PC-3 (cell line): ENCODE measurements at places on chromosomes 4 and X.

DNA sequence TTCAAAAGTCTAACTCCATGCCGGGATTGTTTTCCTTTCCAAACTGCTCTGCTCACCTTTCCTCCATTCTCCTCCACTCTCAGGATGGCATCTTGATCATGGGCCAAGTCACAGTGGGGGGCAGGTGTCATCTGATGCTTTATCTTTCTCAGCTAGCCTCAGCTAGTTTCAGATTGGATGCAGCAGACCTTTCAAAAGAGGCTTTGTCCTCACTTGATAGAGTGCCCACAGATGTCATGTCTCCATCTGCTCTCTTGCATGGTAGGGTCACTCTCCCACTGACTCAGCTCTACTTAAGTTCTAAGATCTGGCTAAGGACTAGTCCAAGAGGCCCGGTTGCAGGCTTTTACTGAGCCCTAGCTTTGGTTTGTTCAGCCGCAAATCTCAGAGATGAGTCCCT lies 341.8 kb upstream of the GALNT7 start:
- no peak for DNase-seq

- peak; percentile 55 for DNase-seq
These were observed 32.1 kb downstream of the ZGRF1 start for GRCh38 chr4:112604589-112604988.

GRCh38 chrX:106863697-106864096 lies 39.4 kb downstream of the RIPPLY1 start:
- no peak for DNase-seq

GRCh38 chr4:42490015-42490414 lies 92.7 kb downstream of the SHISA3 start:
- DNase-seq = no peak

DNA sequence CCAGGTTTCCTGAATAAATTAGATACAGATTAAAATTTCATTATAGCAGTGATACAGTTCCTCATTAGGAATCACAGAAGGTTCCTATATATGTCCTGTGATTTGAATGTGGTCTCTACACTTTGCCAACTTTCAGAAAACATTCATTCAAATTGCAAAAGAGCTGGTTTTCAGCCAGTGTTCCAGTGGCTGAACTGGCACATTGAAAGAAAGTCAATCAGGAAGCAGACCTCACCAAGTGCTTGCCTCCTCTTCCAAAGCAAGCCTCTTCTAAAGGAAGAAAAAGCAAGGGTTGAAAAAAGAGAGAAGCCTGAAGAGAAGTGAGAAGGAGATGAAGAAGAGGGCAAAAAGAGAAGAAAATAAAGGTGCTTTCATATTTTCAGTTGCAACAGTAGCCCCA lies 12.7 kb downstream of the KLHL34 start:
- no peak for DNase-seq

- no peak for DNase-seq
These were observed 68.9 kb upstream of the NDP start for GRCh38 chrX:44042116-44042515.

- DNase-seq = peak; percentile 2
These were observed 1453.4 kb downstream of the STIM2 start for GRCh38 chr4:28313729-28314713.

GRCh38 chr4:141610365-141610764 lies 26.0 kb upstream of the IL15 start:
- no peak for DNase-seq

DNA sequence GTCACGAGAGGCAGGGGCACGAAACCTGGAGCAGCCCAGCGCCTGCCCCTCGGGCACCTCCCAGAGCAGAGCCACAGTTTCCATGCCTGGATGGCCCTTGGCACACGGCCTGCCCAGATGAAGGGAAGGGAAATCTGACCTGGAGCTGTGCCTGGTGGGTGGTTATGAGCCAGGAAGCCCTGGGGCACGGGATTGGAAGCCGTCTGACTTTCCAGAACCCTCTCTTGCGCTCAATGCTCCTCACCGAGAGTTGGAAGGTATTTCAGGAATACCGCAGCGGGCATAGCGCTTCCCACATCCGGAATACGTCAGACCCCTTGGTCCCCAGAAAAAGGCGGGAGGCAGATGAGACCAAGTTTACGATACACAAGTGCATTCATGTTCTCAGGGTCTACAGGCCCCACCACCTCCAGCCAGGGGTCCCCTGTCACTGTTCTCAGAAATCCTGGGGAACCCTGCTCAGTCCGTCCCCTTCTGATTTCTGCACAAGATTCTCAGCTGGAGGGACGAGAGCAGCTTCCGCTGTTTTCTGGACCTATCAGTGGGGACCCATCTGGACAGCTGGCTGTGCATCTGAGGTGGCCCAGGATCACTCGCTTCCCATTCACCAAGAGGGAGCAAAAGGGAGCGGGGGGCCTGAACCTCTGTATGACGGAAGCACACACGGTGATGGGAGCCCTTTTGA lies 172.9 kb downstream of the AFAP1 start:
- DNase-seq = no peak

- no peak for DNase-seq
These were observed 17.1 kb downstream of the GK2 start for GRCh38 chr4:79390890-79391289.

- peak; percentile 86 for DNase-seq
These were observed 187.7 kb upstream of the GATB start for GRCh38 chr4:151948351-151949016.

DNA sequence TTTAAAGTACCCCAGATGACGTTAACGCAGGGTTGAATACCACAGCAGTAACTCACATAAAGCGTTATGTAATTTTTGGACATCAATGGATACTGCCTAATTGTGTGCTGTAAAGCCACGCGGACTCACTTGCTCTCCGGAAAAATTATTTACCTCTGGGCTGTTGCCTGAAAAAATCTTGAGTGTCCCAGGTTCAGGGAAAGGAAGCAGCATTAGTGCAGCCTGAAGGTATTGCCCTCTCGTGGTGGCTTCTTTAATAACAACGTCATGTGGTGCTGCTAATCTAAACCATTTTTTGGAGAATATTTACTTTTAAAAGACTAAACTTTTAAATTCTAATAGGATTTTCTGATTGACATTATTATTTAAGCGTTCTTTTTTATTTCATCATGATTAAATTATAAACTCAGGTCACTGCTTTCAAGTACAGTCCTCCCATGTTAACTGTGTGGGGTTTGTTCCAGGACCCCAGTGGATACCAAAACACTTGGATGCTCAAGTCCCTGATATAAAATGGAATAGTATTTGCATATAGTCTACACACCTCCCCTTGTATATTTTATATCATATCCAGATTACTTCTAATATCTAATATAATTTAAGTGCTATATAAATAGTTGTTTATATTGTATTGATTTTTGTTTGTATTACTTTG lies 384.8 kb downstream of the FAM133A start:
- peak; percentile 39 for DNase-seq

- DNase-seq = no peak
These were observed 222.1 kb downstream of the CBR4 start for GRCh38 chr4:168787801-168788595.

DNA sequence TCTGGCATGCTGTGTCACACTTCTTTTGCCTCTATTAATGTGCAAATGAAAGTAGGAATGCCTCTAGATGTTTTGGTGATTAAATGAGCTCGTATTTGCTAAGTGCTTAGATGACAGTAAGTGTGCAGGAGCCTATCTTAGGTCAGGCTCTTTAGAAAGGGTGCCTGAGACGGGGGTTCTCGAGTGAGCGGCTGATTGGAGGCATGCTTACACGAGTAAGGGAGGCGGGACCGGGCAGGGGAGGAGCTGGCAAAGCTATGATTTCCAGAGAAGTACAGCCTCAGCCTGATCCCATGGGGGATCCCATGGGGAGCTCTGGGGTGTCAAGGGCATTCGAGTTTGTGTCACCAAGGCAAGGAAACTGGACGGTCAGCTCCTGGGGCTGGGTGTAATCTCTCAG lies 44.8 kb downstream of the CLDN34 start:
- no peak for DNase-seq

GRCh38 chrX:38811515-38812243 lies 10.4 kb downstream of the MID1IP1 start:
- no peak for DNase-seq

DNA sequence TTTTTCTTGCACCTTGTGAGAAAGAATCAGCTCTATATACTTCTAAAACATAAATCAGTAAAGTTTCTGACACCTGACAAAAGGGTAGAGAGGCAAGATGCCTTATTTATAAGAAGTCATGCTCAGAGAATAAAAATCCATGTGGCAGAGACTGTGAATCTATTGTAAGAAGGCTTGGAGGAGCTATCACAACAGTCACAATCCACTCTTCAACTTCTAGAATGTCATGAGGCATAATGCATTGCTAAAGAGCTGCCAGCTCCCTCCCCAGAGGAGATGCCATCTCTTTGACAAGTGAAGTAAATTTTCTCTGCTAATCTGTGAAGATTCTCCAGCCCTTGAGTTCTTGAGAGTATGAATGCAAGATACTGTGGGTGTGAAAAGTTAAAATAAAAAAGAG lies 971.2 kb upstream of the IGFBP7 start:
- DNase-seq = no peak

GRCh38 chrX:55486736-55487135 lies 2.9 kb downstream of the USP51 start:
- peak; percentile 54 for DNase-seq

DNA sequence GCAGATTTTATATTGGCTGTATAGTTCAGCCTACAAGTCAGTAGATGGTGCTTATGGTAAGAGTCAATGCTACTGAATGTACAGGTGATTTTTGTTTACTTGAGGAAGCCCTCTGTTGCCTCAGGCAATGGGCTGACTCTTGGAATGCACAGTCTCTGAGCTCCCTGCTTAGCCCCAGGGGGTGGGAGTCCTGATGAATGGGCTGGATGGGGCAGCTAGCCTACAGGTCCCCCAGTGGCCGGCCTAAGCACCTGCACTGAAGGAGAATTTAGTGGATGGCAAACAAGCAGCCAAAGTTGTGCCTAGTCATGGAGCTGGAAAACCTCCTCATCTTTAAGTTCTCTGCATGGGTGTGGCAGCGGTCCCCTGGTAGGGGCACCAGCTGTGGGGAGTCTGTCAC lies 101.8 kb upstream of the CXorf51B start:
- no peak for DNase-seq

DNA sequence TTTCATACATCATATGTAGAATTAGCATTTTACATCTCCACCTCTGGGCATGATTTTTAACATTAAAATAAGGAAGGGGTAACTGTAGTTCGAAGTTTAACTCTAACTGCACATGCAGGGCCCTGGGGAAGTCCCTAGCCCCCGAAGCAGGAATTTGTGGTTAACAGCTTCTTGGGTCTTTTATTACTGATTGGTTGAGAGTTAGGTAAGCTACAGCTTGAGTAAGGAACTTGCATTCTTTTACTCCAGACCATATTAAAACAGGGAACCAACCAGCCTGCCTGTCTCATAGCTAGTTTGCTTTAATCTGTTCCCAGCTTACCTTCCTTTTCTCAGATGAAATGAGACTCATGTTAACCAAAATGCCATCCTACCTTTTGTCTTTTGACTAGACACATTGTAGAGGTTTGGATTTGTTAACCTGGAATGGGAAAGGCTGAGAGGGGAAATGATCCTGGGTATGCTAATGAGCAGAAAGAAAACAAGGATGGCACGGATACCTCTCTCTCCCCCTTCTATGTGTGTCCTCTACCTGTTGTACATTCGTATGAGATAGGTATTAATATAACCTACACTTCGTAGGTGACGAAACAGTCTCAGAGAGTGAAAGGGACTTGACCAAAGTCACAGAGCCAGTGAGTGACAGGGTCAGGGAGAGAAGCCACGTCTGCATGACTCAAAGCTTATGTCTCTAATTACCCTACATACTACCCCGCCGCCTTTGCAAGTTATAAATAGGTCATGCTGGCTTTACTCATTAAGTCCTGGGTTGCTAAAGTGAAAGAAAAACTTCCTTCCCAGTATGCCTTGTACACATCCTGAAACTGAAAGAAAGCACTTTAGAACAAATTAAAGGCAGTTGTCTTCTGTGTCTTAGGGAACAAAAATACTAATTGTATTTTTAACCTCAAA lies 119.5 kb upstream of the AFF2 start:
- DNase-seq = no peak

GRCh38 chr4:184752496-184753275 lies 18.8 kb upstream of the CENPU start:
- no peak for DNase-seq

GRCh38 chr4:128068918-128069317 lies 7.8 kb downstream of the LARP1B start:
- peak; percentile 53 for DNase-seq

DNA sequence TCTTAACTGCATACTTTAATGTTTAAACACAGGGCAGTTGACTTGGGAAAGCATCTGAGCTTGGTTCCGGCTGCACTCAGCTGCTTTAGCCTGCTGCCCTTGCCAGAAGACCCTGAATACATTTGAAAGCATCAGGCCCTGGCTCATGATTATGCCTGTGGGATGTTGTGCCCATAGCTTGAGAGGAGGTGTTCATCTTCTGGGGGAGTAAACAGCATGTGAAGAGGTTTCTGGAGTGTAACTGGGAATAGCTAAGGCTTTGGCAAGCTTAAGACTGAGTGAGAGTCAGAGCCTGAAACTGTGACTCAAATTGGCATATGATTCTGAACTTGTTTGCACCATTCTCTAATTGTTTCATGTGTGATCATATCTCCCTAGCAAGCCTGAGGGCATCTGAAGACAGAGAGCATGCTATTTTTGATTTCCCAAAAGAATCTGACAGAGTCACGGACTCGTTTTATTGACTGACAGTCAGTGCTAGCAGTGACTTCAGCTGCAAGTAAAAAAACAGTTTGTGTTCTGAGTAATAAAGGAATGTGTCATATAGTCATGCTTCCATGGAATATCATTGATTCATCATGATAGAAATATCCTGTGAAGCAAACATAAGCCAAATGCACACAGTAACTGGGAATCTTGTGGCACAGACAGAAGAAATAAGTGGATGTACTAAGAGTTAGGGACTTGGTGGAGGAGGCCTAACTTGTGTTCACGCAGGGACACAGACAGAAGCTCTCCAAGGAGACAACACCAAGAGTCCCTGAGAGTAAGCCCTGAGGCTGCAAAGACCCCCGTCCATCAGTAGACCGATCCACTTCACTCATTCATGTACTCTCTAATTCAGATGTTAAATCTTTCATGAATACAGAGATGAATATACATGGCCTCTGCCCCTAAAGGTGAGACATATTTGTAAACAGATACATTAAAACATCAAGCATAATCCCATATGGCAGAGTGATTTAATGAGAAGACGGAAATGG lies 100.7 kb downstream of the SYNPO2 start:
- DNase-seq = peak; percentile 94

GRCh38 chr4:985123-985830 lies 1.6 kb upstream of the IDUA start:
- DNase-seq = peak; percentile 64

GRCh38 chr4:152535360-152535902 lies 461 bp downstream of the FBXW7 start:
- DNase-seq = no peak

- DNase-seq = no peak
These were observed 33.6 kb upstream of the PDGFC start for GRCh38 chr4:157005193-157005592.

- peak; percentile 45 for DNase-seq
These were observed 100.6 kb downstream of the AKAP4 start for GRCh38 chrX:50100188-50100587.

DNA sequence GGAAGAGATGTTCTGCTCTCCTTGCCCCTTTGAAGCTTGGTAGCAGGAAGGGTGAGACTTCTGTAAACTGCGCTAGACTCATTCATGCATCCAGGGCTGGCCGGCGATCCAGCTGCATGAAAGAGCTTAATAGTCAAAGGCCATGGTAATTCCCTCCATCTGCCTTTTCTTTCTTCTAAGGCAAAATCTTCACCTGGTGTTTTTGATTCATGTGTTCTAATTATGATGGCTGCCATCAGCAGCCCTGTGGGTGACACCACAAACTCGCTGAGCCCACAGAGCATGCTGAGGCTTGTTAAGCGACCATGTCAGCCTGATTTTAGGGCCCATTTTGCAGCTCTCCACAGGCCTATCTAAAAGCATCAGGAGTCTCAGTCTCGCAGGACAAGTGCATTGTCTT lies 450.1 kb upstream of the TENM3 start:
- no peak for DNase-seq

GRCh38 chr4:54157606-54158005 lies 57.6 kb downstream of the GSX2 start:
- DNase-seq = no peak
